ENCODE measurements at places on chromosomes 11 and 22. TPM values are rescaled to one million over a fixed set of nuclear protein-coding genes. Genes with fewer than 3 reads are reported as not detected.

DNA sequence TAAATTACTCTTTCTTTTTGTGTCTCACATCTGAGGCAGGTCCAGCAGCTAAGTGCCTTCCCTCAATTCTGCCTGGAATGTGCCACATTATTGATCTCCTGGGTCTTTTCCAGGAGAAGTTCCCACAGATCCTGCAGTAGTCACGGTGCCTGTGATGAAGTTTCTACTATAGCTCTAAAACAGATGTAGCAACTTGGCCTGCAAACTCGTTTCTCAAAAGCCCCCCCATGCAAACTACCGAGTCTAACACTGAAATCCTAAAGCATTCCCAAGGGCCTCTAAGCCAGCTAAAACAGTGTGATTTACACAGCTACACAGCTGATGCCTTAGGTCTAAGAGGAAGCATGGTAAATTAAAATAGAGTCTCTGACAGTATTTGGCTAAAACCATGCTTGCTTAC, 54.3 kb downstream of the DDI1 start:
- DNase-seq, result no peak

DNA sequence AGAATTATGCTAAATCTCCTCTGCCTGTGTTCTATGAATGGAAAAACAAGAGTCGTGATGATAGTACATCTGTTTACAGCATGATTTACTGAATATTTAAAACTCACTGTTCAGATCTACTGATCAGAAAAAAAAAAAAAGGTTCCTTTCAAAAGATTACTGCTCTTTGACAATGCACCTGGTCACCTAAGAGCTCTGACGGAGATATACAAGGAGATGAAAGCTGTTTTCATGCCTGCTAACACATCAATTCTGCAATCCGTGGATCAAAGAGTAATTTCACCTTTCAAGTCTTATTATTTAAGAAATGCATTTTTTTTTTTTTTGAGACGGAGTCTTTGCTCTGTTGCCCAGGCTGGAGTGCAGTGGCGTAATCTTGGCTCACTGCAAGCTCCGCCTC, 30.7 kb downstream of the CLTCL1 start:
- no peak for DNase-seq

GRCh38 chr11:26234451-26234850, 97.5 kb upstream of the ANO3 start:
- no peak for DNase-seq

DNA sequence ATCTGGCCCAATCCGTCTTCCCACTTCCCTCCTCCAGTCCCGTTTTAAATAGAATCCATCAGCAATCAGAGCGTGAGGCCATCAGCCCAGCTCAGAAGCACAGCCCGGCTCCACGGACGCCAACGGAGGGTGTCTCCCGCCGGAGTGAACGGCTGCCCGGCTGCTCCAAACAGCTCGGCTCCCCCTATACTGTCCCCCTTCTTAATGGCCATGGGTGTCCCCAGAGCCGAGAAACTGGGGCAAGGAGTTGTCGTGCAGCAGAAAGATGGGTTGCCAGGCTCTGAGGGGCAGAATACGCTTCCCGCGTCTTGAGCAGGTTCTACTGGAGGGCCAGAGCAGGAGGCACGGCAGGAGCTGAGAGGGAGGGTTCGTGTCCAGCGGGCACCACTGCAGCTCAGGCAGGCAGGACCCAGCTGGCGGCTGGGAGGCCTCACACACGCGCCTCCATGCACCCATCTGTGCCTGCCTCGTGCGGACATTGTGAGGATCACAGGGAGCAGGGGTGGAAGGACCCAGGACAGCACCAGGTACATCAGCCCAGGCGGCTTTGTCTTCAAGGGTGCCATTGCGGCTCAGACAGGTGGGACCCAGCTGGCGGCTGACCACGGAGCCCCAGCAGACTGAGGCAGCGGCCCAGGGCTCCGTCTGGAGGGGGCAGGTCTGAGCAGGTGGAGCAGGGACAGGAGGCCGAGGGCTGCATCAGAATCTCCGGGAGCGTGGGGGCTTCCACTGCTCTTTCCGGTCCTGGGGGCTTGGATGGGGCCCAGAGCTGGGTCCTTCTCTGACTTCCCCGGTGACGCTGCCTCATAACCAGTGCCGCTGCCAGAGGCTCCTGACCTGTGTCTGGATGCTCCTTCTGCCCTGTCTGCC, 882.7 kb downstream of the BRD1 start:
- no peak for DNase-seq

The KLHDC7B gene
- 0.27 TPM for total RNA-seq

The MRGPRX4 gene
- not detected for total RNA-seq

DNA sequence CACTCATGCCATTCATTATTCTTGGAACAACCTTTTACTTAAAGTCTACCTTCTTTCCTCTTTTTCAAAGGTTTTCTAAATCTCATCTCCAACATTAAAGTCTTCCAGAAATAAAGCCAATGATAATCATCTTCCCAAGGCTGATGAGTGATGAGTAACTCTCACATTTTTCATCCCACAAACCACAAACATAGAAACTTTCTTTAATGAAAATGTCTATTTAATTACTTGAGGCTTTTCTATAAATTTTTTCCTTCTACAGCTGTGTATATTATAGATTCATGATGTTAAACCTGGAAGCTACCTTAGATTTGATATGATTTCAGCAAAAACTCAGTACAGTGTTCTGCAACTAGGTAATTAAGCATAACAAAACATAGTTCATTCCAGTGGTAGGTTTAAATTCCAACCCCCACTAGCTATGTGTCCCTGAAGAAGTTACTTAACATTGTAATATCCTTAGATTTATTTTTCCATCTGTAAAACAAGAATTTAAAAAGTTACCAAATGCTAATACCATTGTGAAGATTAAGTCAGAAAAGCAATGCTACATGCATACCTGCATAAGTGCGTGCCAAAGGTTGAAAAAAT, 845.4 kb downstream of the KCNA4 start:
- no peak for DNase-seq

The NFRKB gene
- total RNA-seq, result 91.6 TPM

DNA sequence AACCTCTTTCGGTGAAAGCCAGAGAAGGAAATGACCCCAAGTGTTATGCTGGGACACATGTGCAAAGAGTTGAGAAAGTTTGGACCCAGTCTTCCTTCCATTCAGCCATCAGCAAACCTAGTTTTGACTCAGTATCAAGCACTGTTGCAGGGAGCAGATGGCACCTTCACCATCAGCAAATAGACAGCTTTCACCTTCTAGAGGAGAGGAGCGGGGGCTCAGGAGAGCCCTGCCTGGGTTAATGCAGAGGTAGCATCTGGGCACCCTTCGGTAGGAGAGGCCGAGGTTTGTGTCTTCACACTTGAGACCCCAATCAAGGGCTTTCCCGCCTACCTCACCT, 16.2 kb upstream of the MFRP start:
- DNase-seq, result no peak

The NLRP10 gene
- not detected for total RNA-seq

GRCh38 chr22:23110922-23111527, 30.8 kb downstream of the RSPH14 start:
- no peak for DNase-seq

- no peak for DNase-seq
Observed at GRCh38 chr11:117944554-117944953, 15.4 kb upstream of the TMPRSS13 start.

The THOC5 gene
- total RNA-seq, result 23.9 TPM

The PRR33 gene
- not detected for total RNA-seq

DNA sequence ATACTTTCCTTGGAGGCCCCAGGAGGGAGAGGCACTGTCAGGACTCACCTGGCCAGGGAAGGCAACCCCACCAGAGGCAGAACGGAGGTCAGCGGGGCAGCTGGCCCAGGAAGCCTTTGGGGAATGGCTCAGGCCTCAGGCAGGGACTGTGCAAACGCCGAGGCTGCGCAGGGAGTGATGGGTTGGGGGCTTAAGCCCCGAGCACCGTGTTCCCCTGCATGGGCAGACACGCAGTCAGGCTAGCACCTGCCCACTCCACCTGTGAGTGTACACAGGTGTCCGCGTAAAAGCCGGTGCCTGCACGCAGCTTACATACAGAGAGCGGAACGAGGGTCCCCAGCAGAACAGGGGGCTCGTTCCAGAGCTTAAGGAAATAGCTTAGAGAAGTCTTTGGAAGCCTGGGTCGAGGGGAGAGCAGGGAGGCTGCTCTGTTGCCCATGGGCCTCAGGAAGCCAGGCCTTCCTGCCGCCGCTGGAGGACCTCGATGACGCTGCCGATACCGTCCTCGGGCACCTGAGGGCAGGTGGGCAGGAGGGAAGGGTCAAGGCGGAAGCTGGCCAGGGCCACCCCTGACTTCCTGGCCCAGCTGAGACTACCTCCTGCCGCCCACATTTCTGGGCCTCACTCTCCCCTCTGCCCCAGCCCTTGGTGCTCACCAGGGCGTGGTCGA, 4.0 kb downstream of the CASTOR1 start:
- DNase-seq, result no peak

- no peak for DNase-seq
Observed at GRCh38 chr11:73467505-73467904, 91.3 kb downstream of the RELT start.

DNA sequence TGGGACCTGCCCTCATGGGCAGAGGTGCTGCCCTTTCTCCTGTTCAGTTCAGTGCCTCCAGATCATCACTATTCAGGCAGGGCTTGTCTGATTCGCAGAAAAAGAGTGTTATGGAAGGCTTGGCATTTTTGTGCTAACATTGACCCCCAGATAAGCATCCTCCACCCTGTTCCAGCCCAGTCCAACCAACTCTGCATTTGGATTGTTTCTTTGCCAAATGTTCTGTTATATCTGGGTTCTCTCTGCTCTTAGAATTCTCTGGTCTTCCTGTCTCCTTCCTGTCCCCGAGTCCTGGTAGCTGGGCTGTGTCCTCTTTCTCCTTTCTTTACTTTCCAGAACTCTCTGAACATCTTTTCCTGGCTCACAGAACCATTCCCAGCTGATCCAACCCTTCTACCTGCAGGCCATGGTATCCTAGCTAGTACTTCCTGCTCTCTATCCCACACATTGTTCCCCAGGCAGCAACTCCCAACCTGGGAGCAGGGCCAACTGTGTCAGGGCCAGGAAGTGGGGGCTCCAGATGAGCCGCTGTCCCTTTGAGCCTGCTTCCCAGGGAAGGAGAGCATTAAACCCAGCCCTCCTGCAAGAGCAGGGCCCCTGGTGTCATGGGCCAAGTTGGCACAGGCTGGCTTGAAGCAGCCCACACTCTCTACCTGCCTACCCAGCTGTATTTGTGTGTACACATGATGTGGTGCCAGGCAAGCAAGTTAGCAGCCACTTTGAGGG, 280.7 kb upstream of the CADM1 start:
- peak; percentile 9 for DNase-seq

The NCR3LG1 gene
- 2.8 TPM for total RNA-seq

DNA sequence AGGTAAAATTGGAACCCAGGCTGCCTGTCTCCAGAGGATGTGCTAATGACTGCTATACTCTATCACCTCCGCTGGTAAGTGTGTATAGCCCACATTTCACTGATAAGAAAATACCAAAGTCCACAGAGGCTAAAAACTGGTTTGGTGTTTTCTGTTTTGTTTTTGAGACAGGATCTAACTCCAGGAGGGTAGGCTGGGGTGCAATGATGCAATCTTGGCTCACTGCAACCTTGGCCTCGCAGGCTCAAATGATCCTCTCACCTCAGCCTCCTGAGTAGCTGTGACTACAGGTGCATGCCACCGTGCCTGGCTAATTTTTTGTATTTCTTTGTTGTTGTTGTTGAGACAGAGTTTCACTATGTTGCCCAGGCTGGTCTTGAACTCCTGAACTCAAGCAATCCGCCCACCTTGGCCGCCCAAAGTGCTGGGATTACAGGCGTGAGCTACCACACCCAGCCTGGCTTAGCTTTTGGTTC, 409.8 kb downstream of the LARGE1 start:
- DNase-seq, result no peak

GRCh38 chr11:131579932-131580387, 209.5 kb downstream of the NTM start:
- peak; percentile 37 for DNase-seq

- DNase-seq, result no peak
Observed at GRCh38 chr11:9123595-9124304, 32.4 kb upstream of the SCUBE2 start.

The OR52N2 gene
- not detected for total RNA-seq

DNA sequence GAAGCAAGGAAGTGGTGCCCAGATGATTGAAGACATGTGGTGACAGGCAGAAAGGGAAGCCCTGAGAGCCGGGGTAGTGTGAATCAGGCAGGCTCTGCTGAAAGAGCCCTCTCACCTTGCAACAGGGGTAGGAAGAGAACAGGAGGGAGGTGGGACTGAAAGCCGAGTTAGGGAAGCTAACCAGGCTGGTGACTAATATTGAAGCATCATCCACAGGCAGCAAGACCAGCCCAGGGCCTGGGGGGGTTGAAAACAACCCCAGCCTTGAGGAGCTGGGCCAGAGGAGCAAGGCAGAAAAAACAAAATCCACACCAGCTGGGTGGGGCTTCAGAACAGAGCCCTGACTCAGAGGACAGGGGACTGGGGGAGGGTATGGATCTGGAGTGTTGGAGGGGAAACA, 35.0 kb upstream of the CRTAM start:
- DNase-seq, result peak; percentile 9

The OR8G1 gene
- not detected for total RNA-seq

GRCh38 chr11:35078470-35078735, 60.6 kb upstream of the CD44 start:
- no peak for DNase-seq

DNA sequence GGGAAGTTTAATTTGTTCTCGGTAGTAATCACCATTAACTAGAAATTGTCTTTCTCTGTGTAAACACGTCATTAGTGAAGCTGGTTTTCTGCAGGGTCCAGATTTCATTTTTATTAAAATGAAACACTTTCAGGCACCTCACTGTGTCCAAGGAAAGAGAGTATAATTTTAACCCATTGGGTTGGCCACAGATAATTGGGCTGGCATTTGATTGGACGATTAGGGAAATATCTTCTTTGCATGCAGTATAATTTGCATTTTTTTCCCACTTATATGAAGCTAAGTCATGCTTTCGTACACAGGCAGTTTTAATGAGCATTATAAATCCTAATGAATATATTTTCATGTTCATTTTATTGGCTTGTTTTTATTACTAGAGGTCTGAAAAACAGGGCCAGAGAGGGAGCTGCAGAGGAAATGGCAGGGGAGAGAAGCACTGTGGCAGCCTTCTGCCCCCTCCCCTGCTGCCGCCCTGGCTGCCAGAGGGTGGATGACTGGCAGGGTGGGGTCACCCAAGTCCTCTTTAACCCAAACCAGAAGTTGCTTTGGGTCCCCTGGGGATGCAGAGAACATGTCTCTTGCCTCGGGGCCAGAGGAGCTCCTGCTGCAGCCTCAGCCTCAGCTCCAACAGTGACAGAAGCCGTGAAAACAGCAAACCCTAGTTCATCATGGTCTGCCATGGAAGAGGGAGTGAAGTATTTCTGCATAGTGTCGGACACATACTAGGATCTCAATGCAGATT, 93.9 kb downstream of the PKNOX2 start:
- no peak for DNase-seq

DNA sequence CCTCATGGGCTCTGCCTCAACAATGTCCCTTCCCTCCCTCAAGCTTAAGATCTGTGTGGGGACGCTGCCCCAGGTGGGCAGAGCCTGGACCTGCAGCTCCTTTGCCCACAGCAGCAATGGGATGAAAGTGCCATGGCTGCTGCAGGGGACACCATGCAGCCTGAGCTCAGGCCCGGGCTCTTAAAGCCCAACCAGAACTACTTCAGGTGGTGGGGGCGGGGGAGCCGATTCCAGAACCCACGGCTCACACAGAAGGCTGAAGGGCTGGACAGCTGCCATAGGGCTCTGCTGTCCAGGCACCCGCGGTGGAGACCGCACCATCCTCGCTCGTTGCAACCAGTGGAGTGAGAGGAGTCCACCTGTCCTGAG, 12.5 kb downstream of the CHID1 start:
- DNase-seq, result peak; percentile 85

The RFPL3 gene
- total RNA-seq, result not detected
